ENCODE measurements at places on chromosomes 2 and 18.

DNA sequence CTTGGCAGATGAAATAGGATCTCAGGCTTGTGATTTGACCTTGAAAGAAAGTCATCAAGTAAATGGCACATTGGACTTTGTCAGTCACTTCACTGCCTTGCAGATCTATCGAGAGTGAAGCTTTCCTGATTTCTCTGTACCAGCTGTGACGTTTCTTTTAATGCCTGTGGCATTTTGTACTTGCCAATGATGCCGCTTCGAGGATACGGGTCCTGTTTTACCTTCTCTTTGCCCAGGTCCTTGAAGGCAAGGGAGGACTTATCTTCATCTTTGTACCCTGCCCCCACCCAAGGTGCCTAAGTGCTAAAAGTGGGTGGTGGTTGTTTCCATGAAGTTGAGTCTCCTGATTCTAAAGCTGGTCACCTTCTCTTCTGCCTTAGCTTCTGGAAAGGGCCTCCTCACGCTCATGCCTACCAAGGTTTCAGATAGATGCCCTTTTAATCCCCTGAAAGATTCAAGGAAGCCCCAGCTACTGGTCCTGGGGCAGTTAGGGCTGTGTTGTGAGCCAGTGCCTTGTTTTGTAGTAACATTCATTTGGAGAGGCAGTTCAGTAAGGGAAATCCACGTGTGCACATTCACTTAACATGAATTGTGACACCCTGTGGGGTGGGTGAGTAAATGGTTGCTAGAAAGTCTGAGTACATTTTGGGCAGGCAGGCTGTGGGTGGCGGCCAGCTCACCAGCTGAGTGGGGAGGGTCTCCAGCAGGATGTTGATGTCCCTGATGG, 6.1 kb downstream of the LBH start:
- no peak for DNase-seq

GRCh38 chr18:27609221-27609620, 424.1 kb upstream of the CHST9 start:
- no peak for DNase-seq

DNA sequence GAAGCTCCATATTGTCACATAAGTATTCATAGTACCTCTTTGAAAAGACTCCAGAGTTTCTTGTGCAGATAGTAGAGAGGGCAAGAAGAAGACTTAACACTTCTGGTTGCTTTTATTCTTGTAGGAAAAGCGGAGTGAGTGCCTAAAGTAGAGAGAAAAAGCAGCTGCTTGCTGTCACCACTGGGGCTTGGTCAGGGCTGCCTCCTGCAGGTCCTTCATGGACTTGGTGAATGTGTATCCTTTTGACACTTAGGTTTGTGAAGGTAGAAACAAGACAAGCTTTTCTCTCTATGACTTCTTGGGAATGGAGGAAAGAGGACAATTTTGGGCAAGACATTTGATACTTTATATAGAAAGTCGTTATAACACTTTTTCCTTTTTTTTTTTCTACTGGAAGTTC, 312.8 kb upstream of the FANCL start:
- no peak for DNase-seq

GRCh38 chr2:170405326-170405725, 227.4 kb downstream of the MYO3B start:
- DNase-seq, result no peak

GRCh38 chr18:2780750-2781149, 66.1 kb upstream of the EMILIN2 start:
- no peak for DNase-seq

DNA sequence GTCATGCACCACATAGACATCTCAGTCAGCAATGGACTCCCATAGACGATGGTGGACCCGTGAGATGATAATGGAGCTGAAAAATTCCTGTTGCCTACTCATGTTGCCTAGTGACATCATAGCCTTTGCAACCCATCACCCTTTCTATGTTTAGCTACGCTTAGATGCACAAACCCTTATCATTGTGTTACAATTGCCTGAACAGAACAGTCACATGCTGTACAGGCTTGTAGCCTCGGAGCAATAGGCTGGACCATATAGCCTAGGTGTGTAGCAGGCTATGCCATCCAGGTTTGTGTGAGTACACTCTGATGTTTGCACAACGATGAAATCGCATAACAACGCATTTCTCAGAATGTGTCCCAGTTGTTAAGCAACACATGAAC, 221.6 kb downstream of the ALPK2 start:
- no peak for DNase-seq

- DNase-seq, result peak; percentile 28
Observed at GRCh38 chr18:21444465-21445212, 155.9 kb downstream of the ESCO1 start.

- DNase-seq, result no peak
Observed at GRCh38 chr18:24160086-24160485, 21.2 kb downstream of the CABYR start.

DNA sequence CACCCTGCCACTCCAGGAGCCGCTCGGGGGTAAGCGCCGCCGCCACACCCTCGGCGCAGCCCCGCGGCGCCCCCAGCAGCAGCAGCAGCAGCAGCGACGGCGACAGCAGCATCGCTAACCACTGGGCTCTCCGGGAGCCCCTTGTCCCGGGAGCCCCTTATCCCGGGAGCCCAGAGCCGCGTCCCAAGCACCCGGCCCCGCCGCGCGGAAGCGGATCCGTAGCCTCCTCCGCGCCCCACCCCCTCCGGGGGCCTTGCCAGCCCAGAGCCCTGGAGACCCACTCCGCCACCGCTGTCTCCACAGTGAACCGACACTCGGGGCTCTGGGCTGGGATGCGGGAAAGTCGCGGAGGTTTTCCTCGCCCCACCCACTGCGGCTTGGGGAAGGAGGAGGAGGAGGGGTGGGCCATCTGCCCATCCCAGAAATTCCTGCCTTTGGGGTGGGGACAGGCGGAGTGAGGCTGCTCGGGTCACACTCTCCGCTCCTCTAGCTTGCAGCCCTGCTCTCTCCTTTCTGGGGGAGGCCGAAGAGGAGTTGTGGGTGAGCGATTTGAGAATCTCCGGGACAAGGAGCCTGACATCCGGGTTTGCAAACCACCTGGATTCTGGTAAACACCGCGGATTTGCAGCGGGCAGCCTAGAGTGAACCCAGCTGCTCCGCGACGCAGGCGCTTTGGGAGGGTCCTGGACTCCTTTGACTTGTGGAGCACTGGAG, at the start of gene PLA2R1:
PLA2R1 (minus strand) TSS at position 324 of the 714 bp plus-strand sequence; CDS start at position 112, 212 bp downstream.
- DNase-seq, result no peak

GRCh38 chr18:4384932-4385331, 70.2 kb downstream of the DLGAP1 start:
- no peak for DNase-seq

DNA sequence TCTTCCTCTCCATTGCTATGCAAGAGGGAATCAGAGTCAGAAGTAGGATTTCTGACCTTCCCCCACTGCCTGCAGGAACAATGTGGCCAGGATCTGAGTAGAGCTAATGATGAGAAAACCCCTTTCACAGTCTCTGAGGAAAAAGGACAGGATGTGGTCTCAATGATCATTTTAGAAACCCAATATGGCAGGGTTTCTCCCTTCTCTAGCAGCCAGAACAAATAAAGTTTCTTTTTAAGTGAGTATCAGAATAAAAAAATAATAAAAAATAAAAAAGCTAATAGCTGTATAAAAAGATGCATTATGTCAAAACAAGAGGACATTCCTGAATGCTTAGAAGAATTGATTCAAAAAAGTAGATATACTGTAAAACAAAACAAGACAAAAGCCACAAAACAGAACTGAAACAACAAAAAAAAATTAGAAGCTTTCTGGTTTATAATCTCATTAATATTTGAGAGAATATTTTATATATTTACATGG, 1124.9 kb upstream of the ZEB2 start:
- peak; percentile 0 for DNase-seq

- DNase-seq, result no peak
Observed at GRCh38 chr2:66762761-66763160, 327.8 kb downstream of the MEIS1 start.

DNA sequence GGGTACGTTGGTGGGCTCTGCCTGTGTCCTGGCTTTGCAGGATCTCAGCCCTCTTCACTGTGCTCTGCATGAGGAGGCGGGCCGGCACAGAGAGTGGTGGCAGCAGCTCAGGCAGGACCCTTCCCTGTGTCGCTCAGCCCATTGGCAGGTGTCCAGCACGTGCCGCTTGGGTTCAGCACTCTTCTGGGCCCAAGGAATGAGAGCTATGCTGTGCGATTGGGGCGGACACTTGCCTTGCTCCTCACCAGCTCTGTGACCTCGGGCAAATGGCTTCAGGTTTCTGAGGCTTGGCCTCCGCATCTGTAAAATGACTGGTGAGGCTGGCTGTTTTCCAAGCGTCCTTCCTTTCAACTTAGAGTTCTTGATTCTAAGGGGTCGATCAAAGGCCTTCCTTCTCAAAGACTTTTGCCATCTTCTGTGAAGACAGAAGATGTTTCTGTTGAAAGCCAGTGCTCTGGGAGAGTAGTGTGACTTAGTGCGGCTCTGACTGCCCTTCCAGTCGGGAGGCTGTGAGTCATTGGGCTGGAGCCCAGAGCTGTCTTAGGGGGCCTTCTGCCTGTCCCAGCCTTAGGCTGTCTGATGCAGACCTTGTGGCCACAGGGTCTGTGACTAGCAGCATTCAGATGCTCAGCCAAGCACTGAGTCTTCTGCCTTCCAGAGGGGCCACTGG, 35.6 kb downstream of the GLI2 start:
- DNase-seq, result no peak

GRCh38 chr2:132690664-132691303, 20.8 kb upstream of the LYPD1 start:
- DNase-seq, result no peak

- no peak for DNase-seq
Observed at GRCh38 chr2:44933434-44933951, 8.0 kb upstream of the SIX3 start.

GRCh38 chr2:84486441-84487115, 27.5 kb upstream of the SUCLG1 start:
- no peak for DNase-seq

- no peak for DNase-seq
Observed at GRCh38 chr2:113237604-113238160, 41.0 kb downstream of the PAX8 start.

DNA sequence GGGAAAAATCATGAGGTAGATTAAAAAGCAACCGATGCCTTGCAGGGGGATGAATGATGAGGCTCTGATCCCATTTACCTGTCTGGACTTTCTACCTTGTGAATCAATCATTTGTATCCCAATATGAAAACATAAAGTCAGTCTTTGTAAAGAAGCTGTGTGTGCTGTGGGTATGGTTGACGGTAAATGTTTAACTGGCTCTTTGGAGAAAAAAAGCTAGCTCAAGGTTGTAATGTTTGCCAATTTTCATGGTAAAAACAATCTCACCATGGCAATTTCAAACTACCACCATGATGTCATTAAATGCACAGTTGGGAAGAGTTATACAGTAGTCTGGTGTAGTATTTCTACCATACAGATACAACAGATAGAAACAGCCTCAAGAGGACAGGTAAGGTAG, 14.6 kb downstream of the TTR start:
- DNase-seq, result no peak

- DNase-seq, result no peak
Observed at GRCh38 chr2:56202381-56203121, 18.8 kb downstream of the CCDC85A start.

- DNase-seq, result no peak
Observed at GRCh38 chr2:219573166-219573565, 1.1 kb downstream of the INHA start.

GRCh38 chr2:101480764-101481163, 5.9 kb upstream of the RFX8 start:
- DNase-seq, result no peak

DNA sequence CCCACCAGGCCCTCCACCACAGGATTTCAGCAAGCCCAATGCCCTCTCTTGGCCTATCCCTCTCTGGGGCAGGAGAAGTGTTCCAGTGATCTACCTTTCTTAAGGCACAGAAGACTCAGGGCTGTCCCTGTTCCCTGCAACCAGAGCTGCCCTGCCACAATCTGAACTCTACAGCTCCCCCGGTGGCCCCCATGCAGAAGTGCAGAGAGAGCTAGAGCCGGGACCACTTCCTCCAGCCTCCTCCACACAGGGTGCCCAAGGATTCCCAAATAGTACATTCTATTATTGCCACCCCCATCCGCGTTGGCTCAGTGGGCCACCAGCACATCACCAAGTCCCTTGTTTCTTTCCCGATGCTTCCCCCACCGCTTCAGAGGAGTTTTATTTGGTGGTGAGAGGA, 114.8 kb upstream of the PTPRM start:
- DNase-seq, result peak; percentile 5

DNA sequence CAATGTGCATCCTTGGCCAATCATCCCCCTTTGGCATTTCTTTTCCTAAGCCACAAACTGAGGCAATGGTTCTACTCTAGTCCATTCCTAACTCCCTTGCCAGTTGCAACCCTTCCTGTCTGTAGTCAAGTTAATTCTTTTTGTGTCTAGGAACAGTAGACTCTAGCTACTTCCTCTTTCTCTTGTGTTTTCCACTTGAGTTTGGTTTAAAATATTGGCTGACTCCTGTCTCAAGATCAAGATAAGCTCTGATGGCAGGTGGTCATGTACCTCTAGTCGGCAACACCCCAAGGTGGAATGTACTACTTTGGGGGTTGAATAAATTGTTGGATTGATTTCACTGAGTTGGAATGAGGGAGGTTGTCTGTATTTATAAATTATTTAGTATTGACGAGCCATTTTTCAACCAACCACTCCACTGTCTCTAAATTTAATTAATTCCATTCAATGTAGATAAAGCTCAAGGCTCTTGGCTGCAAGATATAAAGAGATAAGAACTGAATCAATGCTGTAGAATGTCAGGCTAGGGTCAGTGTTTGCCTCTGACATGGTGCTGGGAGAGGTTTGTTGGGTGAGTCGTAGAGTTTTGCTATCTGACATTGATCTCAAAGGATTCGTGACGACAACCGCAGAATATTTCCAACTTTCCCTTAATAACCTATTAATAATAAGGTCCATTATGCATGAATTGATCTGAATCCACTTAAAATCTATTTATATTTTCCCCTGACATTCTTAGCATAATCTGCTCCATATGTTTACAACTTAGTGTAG, 188.7 kb upstream of the APCDD1 start:
- DNase-seq, result no peak

GRCh38 chr2:99670768-99671734, 181.2 kb upstream of the REV1 start:
- DNase-seq, result no peak

- DNase-seq, result no peak
Observed at GRCh38 chr2:16189029-16189835, 248.9 kb downstream of the MYCN start.

- DNase-seq, result no peak
Observed at GRCh38 chr18:30245766-30246455, 796.6 kb downstream of the DSC3 start.

DNA sequence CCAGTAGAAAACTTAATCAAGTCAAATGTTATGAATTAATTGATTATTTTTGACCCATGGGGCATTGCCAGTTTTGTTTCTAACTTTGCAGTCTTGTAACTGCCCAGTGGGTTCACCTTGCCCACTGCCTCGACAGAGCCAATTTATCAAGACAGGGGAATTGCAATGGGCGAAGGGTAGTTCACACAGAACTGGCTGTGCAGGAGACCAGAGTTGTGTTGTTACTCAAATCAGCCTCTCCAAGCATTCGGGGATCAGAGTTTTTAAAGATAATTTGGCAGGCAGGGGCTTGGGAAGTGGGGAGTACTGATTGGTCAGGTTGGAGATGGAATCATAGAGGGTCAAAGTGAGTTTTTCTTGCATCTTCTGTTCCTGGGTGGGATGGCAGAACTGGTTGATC, 168.5 kb upstream of the COPS8 start:
- no peak for DNase-seq

- no peak for DNase-seq
Observed at GRCh38 chr2:238042849-238043584, 17.8 kb upstream of the SCLY start.

- DNase-seq, result no peak
Observed at GRCh38 chr18:7577706-7578105, 10.6 kb downstream of the PTPRM start.

GRCh38 chr2:2850218-2850755, 519.2 kb upstream of the MYT1L start:
- no peak for DNase-seq

GRCh38 chr2:195037045-195037444, 620.0 kb upstream of the SLC39A10 start:
- DNase-seq, result no peak

Measured in activated CD4-positive, alpha-beta T cell treated with anti-CD3 and anti-CD28 coated beads, Interleukin-2, amount 50 U/mL, for 16 hours (primary cell).